ENCODE measurements at places on chromosomes 4 and X.

GRCh38 chrX:68732906-68733493 is 85.5 kb downstream of the STARD8 start:
- peak; percentile 55 for DNase-seq

GRCh38 chr4:80831383-80832361 is 198.8 kb upstream of the BMP3 start:
- no peak for DNase-seq

- no peak for DNase-seq
Measured at GRCh38 chr4:20028645-20029044, 223.1 kb upstream of the SLIT2 start.

DNA sequence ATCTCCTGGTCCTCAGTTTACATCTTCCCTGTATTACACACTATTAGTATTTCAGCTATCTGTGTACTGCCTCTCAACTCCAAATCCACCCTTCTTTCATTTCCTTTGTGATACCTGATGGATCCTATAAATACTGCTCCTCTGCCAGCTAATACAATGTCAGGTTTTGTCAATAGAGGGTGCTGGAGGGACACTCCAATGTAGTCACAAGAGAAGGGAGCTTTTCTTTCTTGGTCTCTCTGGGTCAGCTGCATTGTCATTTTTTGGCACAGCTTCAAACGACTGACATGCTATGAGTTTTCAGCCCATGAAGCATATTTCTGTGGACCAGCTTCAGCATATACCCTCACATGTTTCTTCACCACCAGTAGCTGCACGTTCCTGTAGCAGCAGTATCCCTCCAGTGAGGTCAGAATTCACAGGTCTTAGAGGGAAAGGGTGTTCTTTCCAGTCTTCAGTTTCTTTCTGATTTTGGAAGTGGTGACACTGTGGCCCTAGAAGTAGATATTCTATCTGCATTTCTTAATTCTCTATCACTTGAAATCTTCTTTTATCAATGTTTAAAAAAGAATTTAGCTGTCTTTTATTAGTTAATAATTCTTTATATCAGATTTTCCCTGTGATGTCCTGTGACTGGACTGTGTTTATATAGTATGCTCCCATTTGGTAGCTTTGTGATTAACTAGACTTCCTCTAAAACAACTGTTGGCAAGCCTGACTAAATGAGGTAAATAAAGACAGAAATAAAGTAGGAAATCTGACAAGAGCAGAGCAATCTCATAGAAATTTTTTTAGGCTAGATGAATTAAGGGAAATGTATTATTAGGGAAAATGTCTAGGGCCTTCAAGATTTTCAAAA is 60.6 kb downstream of the GABRA2 start:
- no peak for DNase-seq

GRCh38 chrX:63475200-63475599 is 124.1 kb upstream of the SPIN4 start:
- DNase-seq: no peak

DNA sequence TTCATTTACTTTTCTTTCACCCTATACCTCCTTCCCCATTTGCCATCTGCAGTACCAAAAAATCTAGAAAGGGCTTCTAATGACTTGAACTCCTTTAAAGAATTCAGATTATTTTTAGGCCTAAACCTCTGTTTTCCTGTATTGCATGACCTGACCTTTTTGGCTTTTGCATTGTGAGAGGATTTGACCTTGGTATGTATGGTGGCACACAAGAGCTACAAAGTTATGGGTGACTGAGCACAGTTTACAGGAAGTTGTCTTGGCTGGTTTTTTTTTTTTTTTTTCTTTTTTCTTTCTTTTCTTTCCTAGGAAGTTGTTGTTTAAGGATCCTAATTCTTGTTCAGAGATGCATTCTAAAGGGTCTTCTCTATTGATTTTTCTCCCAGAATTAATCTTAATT is 32.0 kb upstream of the MTMR8 start:
- DNase-seq: no peak
